ENCODE measurements at places on chromosomes 3 and 15.

DNA sequence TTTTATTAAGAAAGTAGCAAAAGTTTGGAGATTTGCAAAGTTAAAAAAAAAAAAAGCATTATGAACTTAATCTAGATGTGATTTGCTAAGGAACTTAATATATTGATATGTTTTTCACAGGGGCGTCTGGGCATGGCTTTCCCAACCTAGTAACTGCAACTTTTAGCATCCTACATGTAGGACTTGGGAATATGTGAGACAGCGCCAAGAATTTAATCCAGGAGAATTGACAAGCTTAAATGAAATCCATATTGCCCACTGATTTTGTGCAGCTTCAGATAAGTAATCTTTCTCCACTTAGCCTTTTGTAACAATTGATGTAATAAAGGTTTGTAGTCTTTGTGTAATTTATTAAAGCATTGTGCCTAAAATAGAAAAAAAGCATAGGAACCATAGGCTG, 982 bp upstream of the GABPB1 start:
- ATAC-seq: no peak

DNA sequence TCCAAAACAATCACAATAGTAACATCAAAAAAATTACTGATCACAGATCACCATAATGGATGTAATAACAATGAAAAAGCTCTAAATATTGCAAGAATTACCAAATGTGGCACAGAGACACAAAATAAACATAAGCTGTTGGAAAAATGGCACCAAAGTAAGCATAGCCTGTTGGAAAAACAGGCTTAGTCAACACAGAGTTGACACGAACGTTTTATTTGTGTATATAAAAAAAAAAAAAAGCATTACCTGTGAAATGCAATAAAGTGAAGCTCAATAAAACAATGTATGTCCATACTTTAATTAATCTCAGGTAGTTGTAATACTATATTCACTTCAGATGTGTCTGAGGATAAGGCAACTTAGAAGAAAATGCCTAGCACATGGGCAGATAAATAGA, 77.1 kb downstream of the NR1I2 start:
- ATAC-seq: no peak

DNA sequence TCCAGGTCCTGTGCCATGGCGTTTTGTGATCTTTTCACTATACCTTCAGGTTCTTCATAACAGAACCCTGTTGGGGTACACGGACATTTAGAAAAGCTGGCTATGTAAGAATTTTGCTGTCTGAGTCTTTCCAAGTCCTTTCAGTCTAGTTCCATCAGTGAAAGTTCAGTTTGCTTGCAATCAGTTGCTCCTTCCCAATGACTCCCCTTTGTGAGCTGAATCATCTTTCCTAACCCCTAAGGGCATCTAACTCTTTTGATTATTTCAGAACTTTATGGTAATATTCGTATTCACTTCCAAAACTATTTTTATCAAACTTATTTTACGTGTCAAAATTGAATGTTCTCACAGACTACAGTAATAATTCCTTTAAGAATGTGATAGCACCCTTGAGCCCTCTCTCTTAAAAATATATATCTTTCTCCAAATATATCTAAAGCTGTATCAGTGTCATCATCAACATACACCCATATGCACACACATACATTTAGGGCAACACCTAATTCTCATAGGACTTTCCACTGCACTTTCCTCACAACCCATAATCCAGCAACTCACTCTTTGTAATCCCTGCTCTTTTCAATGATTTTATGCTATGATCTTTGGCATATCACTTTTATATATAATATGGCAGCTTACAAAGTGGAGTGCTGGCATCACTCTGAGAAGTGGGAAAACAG, 263.7 kb downstream of the GBE1 start:
- no peak for ATAC-seq

- ATAC-seq: no peak
Measured at GRCh38 chr3:169861871-169862270, 7.9 kb downstream of the LRRC31 start.

GRCh38 chr3:172174513-172175253, 135.3 kb downstream of the FNDC3B start:
- ATAC-seq: no peak

GRCh38 chr3:43870120-43870519, 179.4 kb downstream of the ABHD5 start:
- no peak for ATAC-seq

- no peak for ATAC-seq
Measured at GRCh38 chr3:62300617-62301016, 72.7 kb downstream of the FEZF2 start.

DNA sequence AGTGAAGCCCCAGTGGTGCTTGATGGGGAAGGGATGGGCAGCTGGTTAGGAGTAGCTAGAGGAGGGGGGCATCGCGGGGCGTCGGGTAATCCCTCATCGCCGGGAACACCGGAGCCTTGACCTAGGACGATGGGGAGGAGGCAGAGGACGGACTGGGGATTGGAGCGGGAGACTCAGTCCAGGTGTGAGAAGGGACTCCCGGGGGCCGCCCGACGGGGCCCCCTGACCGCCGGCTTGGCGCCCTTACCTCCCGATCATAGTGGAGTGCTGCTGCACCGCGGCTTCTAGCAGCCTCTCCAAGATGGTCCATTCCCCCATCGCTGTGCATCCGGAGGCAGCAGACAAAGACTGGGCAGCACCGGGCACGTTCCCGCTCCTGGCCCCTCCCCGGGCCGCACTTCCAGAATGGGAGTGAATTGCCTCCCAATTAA, 612 bp downstream of the GJD2 start:
- no peak for ATAC-seq

- ATAC-seq: no peak
Measured at GRCh38 chr15:38905632-38906031, 341.0 kb upstream of the RASGRP1 start.

DNA sequence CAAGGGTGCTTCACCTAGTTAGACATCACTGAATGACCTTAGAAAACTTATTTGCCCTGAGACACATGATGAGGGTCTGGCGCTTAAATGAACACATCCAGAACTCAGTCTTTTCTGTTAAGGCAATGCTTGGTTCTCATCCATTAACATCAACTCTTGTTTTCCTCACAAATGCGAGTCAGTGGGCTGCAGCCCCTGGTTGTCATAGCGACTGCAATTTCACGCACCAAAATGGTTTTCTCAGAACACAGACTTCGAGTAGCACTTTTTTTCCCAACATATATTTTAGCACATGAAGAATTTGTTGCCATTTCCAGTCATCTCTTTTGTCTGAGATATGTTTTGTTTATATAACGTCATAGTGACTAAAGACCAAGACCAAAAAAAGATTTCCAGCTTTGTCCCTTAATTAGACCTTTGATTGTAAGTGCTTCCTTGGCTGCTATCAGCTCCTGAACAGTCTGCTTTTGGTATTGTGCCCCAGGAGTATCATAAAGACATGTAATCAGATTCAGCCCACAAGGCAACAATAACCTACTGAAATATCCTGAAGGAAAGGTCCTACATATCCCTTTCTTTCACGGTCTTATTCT, 68.5 kb downstream of the GPR176 start:
- no peak for ATAC-seq

GRCh38 chr3:195263925-195264600, 6.9 kb downstream of the XXYLT1 start:
- ATAC-seq: no peak

DNA sequence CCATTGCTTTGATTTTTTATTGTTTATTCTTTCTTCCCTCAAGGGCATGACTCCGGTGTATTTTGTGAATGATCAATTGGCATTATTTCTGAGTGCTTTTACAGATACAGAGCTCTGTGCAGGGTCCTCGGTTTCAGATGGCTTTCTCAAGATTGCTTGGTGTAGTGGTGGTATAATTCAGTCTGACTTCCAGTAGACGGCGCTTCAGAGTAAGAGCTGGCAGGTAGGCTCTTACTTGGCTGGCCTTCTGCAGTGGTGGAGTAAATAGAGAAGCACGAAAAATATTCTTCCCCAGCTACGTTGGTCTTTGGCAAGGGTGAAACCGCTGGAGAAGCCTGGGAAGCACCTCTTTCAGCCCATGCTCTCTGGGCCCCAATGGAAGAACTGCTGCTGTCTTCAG, 723.0 kb upstream of the BCHE start:
- ATAC-seq: no peak

DNA sequence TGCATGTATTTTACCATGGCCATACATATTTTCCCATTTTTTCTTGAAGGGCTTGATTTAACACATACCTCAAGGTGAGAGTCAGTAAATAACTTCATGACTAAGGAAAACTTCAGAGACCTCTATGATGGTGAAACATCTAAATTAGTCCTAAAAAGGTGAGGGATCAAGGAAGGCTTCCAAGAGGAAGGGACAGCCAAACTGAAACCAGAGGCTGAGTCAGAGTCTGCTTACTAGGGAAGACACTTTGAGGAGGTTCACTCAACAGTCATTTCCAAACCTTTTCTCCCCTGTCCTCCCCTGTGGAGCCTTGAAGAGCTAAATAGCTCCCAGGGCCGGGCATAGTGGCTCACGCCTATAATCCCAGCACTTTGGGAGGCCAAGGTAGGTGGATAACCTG, 206.6 kb downstream of the SHQ1 start:
- ATAC-seq: no peak

- ATAC-seq: peak; percentile 38
Measured at GRCh38 chr3:122060040-122060698, 5.0 kb downstream of the CD86 start.
